ENCODE measurements at places on chromosomes 5 and 9.

- peak; percentile 70 for DNase-seq
Measured at GRCh38 chr5:147782110-147783028, at the start of gene JAKMIP2. Gene JAKMIP2, minus strand, starts transcription at chr5:147782728. Its CDS starts 110,922 bp downstream, at chr5:147671806.

GRCh38 chr9:124392871-124393460, 22.3 kb downstream of the PSMB7 start:
- DNase-seq, result peak; percentile 68

DNA sequence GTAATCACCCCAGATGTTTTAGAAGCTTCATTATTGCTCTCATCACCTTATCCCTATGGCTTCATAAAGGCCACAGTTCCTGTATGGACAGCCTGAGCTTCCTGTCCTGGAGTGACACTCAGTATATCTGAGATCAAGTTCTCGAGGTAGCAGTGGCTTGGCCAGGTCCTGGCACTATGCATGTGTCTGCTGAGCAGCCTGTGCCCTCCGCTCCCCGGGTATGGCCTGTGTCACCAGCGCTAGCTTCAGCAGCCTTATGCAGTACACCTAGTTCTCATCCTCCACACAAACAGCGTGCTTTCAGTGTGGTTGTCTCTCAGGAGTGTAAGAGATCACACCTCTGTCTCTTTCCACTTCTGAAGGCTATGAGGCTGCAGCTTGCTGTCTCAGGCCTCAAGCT, 514.7 kb downstream of the DIRAS2 start:
- no peak for DNase-seq

- no peak for DNase-seq
Measured at GRCh38 chr9:121453232-121453892, 46.3 kb downstream of the GGTA1 start.

DNA sequence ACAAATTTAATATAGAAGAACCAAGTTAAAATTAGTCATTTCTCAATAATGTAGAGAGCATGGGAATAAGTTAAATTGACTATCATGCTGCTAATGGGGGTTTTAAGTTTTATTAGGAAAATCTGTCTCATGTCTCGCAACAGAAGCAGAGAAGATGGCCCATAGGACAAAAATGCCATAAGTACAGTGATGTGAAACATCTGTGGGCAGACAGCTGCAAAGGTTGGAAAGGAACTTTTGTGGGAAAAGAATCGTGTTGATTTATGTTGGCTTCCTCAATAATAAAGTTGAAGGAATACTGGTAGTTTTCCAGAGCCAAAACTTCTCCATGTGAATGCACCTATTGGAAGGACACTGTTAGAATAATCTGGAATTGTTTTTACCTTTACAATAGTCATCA, 44.8 kb downstream of the VCAN start:
- DNase-seq, result peak; percentile 79

- DNase-seq, result no peak
Measured at GRCh38 chr5:132756542-132756941, 9.3 kb downstream of the CCNI2 start.

GRCh38 chr5:125526966-125527365, 780.5 kb upstream of the ZNF608 start:
- no peak for DNase-seq

GRCh38 chr5:93145767-93146166, 435.3 kb downstream of the NR2F1-AS1 start:
- DNase-seq, result no peak

DNA sequence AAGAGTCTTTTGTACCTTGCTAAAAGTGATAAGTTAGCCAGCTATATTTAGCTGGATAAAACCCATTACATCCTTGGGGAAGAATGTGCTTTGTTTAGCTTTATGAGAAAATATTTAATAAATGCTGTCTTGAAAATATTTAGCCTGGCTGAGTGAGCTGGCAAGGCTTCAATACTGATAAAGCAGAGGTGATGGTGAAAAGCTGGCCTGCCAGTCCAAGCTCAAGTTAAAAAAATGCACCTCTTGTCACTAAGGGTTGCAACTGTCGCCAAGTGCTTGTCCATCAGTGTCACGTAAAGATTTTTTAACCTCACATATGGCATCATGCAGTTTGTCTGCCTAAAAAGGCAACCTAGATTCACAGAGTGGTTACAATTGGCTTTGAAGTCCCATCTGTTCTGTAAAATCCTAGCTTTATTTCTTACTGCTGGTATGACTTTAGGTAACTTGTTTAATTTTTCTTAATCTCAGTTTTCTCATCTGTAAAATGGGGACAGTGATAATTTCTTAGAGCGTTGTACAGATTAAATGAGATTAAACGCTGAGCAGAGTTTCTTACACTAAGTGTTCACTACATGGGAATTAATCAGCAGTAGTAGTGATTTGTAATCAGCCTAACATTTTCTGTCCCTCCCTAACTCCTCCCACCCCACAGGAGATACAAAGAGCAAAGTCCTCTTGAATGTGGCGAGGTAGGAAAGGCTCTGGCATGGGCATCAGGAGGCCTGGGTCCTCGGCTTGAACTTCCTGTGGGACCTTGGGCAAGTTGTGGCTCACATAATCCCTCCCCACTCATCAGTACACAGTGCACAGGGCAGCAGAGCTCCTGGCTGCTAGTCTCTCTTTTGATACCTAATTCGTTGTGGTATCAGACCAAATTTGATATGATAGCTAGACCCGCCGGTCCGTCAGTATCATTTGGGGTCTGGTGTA, 48.7 kb downstream of the PIK3R1 start:
- DNase-seq, result no peak

- no peak for DNase-seq
Measured at GRCh38 chr9:2876726-2877125, 32.8 kb upstream of the PUM3 start.

- no peak for DNase-seq
Measured at GRCh38 chr5:5423586-5423985, 1.1 kb downstream of the ICE1 start.

Data from fibroblast of skin of left quadriceps (primary cell).